ENCODE measurements at places on chromosomes 4 and X.

DNA sequence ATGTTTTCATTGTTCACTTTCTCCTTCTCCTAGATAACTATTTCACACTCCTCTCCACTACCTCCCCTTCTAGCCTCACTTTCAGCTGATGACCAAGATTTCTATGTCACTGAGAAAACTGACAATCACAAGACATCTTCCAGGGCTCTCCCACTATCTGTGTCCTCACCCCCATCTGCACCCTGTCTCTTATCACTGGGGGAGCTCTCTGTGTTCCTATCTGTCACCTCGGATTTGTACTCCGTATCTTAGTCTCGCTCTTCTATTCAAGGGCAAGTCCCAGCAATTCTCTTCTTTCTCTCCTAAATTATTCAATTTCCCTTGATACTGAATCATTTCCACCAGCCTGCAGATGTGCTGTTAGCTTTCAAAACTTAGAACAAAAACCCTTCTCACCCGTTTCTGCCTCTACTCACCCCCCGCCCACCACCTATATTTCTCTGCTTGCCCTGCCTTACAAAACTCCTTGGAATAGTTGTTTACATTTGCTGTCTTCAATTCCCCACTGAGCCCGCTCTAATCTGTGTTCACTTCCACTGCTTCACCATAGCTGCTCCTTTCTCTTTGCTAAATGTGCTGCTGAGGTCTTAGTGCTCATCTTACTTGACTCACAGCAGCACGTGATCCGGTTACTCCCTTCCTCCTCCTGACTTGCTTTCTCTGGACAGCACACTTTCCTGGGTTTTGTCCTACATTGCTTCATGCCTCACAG, 293.2 kb downstream of the UNC5C start:
- H3K27me3 ChIP-seq = no peaks in the 10 kb centered on the region
- H3K36me3 ChIP-seq = peaks cover 1% of the 10 kb centered on the region
- peaks cover 3% of the 10 kb centered on the region for H3K4me1 ChIP-seq

- H3K27me3 ChIP-seq = no peaks in the 10 kb centered on the region
- H3K36me3 ChIP-seq = peaks cover 3% of the 10 kb centered on the region
- no peak for DNase-seq
- H3K4me3 ChIP-seq = no peak overlapping the region
These were observed 37.9 kb downstream of the CCDC158 start for GRCh38 chr4:76383001-76383400.

DNA sequence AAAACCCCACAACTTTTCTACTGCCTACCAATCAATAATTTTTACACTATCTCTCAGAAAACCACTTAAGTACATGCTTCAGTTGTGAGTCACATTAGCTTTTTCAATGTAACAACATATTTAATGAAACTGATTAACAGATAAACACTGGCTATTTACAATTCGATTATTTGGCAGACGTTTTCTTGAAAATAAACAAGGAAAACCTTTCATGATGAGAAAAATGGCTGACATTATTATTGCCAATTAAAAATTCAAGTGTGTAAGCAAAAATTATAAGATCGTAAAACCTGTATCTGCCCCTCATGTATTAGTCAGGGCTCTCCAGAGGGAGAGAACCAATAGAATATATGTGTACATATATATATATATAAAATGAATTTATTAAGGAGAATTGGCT, 1555.5 kb upstream of the IGFBP7 start:
- H3K4me3 ChIP-seq = no peak overlapping the region
- no peak overlapping the region for H3K27ac ChIP-seq
- no peak for DNase-seq
- H3K36me3 ChIP-seq = peaks cover 1% of the 10 kb centered on the region
- no peaks in the 10 kb centered on the region for H3K4me1 ChIP-seq

GRCh38 chr4:69823048-69823447, 36.9 kb downstream of the SULT1E1 start:
- no peak overlapping the region for H3K4me3 ChIP-seq
- peaks cover 5% of the 10 kb centered on the region for H3K4me1 ChIP-seq
- H3K27me3 ChIP-seq = no peaks in the 10 kb centered on the region

GRCh38 chr4:3188118-3188517, 60.8 kb upstream of the MSANTD1 start:
- no peak overlapping the region for H3K27ac ChIP-seq
- DNase-seq = no peak
- H3K4me1 ChIP-seq = peaks cover 6% of the 10 kb centered on the region
- peaks cover 34% of the 10 kb centered on the region for H3K36me3 ChIP-seq

GRCh38 chr4:15106399-15106798, 104.1 kb downstream of the CPEB2 start:
- H3K27ac ChIP-seq = no peak overlapping the region
- H3K4me3 ChIP-seq = no peak overlapping the region
- H3K27me3 ChIP-seq = no peaks in the 10 kb centered on the region
- DNase-seq = no peak
- no peaks in the 10 kb centered on the region for H3K36me3 ChIP-seq

- no peak overlapping the region for H3K27ac ChIP-seq
- DNase-seq = no peak
These were observed 16.2 kb upstream of the NAT8L start for GRCh38 chr4:2042947-2043395.

GRCh38 chr4:4507923-4508322, 33.9 kb downstream of the STX18 start:
- peaks cover 11% of the 10 kb centered on the region for H3K4me1 ChIP-seq
- DNase-seq = no peak
- H3K27ac ChIP-seq = no peak overlapping the region
- no peak overlapping the region for H3K4me3 ChIP-seq
- H3K36me3 ChIP-seq = no peaks in the 10 kb centered on the region

DNA sequence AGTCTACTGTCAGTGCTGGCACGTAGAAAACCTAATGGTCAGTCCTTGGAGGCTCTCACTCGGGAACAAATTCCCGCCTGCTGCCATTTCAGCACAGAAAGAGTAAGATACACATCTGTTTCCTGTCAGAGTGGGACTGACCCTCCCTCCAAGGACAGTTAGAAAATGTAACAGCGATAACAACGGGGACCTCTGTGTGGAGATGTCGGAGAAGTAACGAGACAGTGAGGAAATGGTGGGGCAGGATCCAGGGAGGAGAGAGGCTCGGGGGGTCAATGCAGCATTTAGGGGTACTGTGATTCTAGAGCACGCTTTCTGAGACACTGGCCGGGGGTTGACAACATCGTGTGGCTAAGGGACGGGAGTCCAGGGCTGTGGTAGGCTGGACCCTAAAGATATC, 36.0 kb upstream of the SORCS2 start:
- H3K4me3 ChIP-seq = no peak overlapping the region
- peaks cover 54% of the 10 kb centered on the region for H3K27me3 ChIP-seq
- H3K27ac ChIP-seq = peak overlapping the region; percentile 17
- DNase-seq = no peak
- peaks cover 31% of the 10 kb centered on the region for H3K4me1 ChIP-seq

GRCh38 chr4:173253561-173253960, 80.6 kb downstream of the HMGB2 start:
- H3K36me3 ChIP-seq = peaks cover 3% of the 10 kb centered on the region
- no peaks in the 10 kb centered on the region for H3K27me3 ChIP-seq
- DNase-seq = no peak
- peaks cover 27% of the 10 kb centered on the region for H3K4me1 ChIP-seq
- H3K4me3 ChIP-seq = no peak overlapping the region

- H3K27ac ChIP-seq = no peak overlapping the region
- no peaks in the 10 kb centered on the region for H3K4me1 ChIP-seq
- no peak overlapping the region for H3K4me3 ChIP-seq
- peaks cover 23% of the 10 kb centered on the region for H3K27me3 ChIP-seq
These were observed 41.7 kb upstream of the NKX1-1 start for GRCh38 chr4:1447676-1448588.
